ENCODE measurements at places on chromosomes 16 and 17. TPM values are rescaled to one million over a fixed set of nuclear protein-coding genes. Genes with fewer than 3 reads are reported as not detected.

DNA sequence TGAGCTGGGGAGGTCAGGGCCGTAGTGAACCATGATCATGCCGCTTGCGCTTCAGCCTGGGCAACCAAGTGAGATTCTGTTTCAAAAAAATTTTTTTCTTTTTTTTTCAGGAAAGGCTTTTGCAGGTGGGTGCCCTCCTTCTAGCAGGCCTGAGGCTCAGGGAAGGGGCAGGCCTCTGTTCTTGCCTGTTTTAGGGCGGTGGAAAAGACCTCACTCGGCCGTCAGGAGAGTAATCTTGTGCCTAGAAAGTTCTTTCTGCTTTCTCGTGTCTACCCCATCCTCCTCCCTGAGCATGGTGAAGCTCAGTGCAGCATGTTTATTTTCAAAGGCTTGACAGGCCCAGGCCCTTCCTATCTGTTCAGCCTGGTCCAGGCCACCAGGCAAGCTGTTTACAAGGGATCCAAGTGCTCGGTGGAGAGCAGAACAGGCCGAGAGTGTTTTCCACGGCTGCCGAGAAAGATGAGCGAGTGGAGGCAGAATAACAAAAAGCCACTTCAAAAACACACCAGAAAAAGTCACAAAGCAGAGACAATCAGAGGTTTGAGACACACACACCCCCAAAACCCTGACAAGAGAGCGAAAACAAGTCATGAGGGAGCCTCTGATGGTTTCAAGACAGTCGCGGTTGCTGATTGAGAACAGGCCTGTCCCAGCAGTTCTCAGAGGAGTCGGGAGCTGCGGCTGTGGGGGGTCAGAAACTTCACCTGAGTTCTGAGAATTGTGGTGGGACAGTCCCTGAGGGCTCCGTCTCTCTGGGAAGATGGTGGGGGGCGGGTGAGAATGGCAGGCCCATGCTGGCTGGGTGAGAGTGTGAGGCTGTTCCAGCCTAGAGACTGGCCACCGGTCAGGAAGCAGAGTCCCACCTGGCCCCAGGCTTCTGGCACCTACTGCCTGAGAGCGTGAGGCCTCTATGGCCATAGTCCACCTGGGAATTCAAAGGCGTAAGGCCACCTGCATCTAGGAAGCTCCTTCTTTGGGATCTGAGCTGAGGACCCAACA, 37.5 kb upstream of the CCR7 start:
- DNase-seq, result no peak

DNA sequence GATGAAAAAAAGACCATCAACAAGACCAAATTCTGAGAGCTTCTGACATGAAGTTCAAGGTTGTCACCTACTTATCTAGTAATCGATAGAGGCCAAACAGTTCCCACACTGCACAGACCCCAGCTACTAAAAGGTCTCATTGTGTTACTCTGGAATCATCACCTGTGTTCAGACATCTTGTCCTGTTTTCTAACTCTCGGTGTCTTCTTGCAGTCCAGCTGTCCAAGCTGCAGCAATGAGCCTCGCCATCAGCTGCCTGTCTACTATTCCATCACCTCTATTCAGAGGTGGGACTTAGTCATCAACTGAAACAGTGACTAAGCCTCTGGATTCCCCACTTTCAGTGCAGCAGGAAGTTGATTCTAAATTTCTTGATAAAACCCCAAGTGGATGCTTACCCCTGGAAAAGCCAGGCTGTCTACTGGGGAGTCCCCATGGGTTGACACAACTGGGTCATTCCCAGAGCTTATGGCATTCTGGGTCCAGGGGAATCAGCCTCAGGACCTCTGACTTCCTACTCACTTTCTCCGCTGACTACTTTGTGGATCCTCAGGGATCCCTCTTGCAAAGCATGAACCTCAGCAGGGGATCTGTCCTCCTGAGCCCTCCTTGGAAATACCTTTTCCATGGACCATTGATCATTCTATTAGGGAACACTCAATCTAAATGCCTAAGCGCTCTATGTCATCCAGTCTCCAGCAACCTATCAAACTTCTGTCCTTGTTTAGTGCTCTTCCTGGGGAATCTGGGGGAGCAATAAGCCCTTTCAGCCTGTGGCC, 46.5 kb downstream of the HNF1B start:
- no peak for DNase-seq

- no peak for DNase-seq
These were observed 100.0 kb upstream of the ZNF469 start for GRCh38 chr16:88282564-88283395.

DNA sequence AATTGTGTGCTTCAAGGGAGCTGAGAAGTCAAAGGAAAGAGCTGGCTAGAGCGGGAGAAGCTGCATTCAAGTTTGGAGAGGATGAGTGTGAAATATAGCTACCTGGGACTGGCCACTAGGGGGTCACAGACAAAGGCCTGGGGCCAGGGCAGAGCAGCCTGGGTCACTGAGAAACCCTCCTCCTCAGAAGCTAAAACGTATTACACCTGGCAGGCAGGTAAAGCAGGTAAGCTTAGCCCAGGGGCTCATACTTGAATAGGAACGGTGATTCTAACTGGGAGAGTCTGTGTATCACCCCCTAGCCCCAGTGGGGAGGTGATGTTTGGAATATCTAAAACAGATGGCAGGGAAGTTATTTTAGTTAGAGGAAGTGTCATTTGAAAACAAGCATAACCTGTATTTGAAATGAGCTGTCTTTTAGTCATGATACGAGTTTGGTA, 6.8 kb downstream of the KRT37 start:
- no peak for DNase-seq

DNA sequence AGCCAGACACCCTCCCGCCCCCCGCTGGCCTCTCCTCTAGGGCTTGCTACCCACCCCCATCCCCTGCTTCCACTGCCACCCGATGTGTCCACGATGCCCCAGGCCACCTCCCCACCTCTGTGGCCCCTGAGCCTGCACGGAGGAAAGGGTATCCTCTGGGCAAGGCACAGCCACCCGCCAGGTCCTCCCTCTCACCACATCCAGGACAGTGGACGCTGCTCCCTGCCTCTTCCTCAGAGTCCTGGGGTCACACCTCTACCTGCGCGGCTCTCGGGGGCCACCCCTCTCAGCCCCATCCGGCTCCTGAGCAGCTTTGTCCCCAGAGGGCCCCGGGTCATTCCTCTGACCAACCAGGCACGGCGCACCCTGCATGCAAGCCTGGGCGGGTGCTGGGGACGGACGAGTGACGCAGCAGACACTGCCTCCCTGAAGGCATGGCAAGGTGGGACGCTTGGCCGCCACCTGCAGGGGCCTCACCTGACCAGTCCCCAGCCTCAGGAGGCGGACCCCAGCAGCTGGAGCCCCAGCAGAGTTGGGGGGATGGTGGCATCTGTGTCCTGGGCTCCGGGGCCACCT, 24.8 kb downstream of the FLYWCH1 start:
- no peak for DNase-seq

GRCh38 chr16:10097271-10097670, 85.0 kb downstream of the GRIN2A start:
- no peak for DNase-seq

DNA sequence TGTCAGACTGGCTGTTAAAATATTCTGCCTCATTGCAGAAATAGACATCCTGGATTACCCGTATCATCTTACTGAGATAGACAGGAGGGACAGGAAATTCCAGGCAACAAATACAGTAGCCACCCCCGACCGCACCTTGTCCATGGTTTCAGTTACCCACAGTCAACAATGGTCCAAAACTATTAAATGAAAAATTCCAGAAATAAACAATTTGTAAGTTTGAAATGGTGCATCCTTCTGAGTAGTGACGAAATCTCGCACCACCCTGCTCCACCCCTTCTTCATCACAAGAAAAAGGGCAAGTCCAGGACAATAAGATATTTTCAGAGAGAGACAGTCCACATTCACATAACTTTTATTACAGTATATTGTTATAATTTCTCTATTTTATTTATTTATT, 23.6 kb upstream of the PRSS54 start:
- no peak for DNase-seq

- DNase-seq, result no peak
These were observed 351.7 kb downstream of the NPIPA8 start for GRCh38 chr16:17984810-17985209.

DNA sequence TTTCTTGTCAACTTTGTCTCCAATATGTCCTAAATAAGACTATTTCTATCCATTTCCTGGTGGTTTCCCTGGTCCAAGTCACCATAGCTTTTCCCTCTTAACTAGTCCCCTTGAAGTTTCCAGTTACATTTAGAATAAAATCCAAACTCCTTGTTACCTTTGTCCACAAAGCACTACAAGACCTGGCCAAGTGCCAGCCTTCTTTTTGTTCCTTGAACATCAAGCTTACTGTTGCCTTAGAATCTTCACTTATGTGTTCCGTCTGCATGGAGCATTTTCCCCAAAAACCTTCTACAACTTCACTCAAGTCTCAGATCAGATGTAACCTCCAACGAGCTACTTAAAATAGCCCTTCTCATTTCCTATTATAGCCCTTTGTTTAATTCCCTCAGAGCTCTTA, 101.4 kb downstream of the ITFG1 start:
- no peak for DNase-seq

DNA sequence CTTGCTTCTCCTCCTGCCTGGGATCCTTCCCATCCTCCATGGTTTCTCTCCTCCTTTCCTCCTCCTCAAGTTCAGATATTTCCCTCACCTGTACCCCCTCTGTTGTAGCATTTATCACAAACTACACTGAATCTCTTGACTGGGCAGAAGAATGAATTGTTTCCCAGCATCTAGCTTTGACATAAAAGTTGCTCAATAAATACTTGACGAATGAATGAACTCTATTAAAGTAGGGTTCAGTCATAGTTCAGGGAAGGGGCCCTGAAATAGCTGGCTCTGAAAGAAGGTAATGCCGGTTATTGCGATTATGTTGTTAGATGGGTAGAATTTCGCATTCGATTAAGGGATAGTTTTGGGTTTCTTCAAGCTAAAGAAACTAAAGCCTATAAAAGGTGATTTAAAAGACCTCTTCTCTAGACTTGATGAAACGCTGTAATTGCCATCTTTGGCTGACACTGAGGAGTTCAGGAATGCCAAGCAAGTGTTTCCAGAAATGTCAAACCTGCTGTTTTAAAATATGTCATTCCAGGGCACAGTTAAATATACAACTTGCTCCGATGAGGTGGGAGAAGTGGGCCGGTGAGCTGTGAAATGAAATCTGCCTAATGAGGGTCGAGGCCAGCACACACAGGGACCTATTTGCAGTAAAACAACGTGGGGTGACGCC, 1.0 kb upstream of the CPD start:
- DNase-seq, result no peak

DNA sequence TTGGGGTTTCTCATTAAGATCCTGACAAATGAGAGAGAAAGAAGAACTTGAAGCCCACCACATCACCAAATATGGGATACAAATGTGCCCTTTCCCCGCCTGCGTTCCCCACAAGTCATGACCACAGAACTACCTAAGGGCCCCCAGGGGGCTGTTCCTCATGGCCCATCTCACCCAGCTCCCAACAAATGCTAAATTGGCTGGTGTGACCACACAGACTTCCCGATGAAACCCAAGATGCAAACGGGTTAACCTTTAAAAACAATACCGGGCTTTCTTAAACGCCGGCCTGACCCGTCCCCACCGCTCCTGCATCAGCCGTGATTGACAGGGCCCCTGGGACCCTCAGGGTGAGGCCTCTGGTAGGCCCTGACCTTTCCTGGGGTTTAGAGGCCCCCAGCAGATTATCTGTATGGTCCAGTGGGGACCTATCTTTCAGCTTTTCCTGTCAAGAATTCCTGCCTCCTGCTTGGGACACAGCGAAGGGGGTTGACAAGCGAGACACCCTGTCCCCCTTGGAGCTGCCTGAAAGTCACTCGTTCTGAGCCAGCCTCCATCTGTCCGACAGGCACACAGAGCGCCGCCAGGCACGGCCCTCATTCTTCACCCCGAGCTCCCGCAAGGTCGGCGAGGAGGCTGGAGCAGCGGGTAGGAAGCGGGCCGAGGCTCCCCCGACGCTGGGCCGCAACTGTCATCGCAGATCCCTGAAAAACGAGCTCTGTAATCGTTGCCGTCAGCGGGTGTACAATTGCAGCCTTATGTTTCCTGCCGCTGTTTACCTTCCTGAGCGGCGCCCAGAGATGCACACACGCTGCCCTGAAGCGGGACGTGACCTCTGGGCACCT, 300.1 kb downstream of the FOXL1 start:
- DNase-seq, result no peak

- no peak for DNase-seq
These were observed 14.5 kb downstream of the PRSS54 start for GRCh38 chr16:58280146-58280845.

DNA sequence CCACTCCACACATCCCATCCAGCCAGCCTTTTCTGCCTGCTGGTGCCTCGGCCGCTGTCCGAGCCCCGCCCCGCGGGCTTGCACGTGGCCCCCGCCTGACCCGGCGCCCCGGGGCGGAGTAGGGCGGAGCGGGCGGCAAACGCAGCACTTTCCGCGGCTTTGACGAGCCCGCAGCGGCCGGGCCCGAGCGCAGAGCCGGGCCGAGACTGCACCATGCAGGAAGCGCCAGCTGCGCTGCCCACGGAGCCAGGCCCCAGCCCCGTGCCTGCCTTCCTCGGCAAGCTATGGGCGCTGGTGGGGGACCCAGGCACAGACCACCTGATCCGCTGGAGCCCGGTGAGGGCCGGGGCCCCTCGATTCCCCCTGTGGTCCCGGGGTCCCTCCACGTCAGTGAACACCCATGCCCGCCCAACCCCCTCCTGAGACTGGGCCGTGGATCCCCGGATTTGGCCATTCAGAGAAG, at the start of gene HSF4:
HSF4 (plus strand) TSS at position 147 of the 463 bp plus-strand sequence; CDS start at position 214, 67 bp downstream.
- DNase-seq, result peak; percentile 87

- DNase-seq, result no peak
These were observed 8.8 kb downstream of the SBK1 start for GRCh38 chr16:28301154-28301553.

Gene SOST
- not detected for total RNA-seq

Gene IFT20
- 11.6 TPM for total RNA-seq

Gene COX6A2
- total RNA-seq, result 1,434 TPM

Gene CEP112
- 26.0 TPM for total RNA-seq

Gene SPNS2
- 12.4 TPM for total RNA-seq

Gene VPS35L
- total RNA-seq, result 24.6 TPM

Gene KREMEN2
- total RNA-seq, result not detected

Gene RASL10B
- total RNA-seq, result 18.9 TPM

Gene KCNH6
- not detected for total RNA-seq

Measured in Right ventricle myocardium inferior (tissue), 1 donor.